ENCODE measurements at places on chromosomes 12 and 14.

DNA sequence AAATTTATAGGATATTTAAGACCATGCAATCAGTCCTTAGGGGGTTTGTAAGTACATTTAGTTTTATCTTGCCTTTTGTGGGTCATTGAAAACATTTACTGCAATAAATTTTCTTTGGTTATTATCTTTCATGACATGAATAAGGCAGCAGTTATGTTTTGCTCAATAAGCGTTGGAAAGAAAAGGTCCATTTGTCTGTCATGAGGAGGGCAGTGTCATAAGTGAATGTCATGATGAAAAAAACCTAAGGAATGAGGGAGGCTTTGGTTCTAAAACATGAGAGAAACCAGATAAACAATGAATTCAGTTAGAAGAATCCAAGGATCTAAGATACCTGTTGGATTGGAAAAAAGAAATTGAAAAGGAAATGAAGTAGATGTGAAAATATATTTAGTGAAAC lies 209.4 kb downstream of the NAV3 start:
- DNase-seq = no peak

DNA sequence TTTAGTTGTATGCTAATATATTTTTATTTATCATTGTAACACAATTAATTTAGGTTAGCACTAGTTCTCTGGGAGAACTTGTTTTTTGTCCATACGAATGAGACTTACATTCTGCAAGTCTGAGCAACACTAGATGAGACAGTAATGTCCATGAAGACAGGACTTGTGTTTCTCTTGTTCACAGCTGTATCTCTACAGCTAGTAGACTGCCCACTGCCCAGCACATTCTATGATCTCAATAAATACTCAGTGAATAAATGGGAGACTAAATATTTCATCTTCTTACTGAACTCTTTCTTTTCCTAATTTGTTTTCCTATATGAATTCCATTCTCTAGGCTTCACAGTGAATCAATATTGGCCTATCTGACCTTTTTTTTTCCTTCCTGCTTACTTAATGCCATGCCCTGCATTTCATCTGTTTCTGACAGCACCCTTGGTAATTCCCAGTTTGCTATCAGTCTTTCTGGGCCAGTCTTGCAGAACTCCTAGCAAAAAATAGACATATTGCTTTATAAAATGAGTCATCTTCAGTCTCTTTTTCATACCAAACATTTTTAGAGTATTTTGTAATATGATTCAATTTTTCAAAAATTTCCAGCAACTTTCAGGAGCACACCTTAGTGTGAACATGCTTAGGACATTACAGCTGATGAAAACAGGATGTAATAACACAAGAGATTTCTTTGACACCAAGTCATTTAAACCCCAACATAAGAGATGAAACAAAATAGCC lies 185.5 kb upstream of the ATP2B1 start:
- no peak for DNase-seq

- no peak for DNase-seq
These were observed 14.3 kb upstream of the GTF2A1 start for GRCh38 chr14:81235096-81235495.

DNA sequence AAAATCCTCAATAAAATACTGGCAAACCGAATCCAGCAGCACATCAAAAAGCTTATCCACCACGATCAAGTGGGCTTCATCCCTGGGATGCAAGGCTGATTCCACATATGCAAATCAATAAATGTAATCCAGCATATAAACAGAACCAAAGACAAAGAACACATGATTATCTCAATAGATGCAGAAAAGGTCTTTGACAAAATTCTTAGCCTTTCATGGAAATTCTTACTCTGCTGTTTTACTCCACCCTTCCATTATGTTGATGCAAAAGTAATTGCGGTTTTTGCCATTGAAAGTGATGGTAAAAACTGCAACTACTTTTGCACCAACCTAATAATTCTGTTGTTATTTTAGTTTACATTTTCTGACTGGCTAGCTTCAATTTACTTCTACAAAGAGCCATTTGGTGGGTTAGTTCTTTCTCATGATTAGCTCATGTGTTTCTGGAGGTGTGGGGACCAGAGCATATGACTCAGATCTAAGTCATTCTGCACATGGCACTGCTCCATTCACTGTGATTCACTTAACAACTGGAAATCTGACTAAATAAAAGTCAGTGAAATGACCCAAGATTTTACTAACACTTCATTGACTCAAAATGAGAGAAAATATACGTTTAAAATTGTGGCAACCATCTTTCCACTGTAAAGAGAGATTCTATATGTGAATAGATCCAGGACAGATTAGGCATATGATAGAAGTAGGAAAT lies 99.9 kb downstream of the TMTC3 start:
- DNase-seq = no peak

- no peak for DNase-seq
These were observed 10.9 kb upstream of the IL26 start for GRCh38 chr12:68236421-68237059.

GRCh38 chr14:61240206-61240605 lies 40.9 kb downstream of the TMEM30B start:
- no peak for DNase-seq

GRCh38 chr12:128914908-128915563 lies 61.8 kb downstream of the GLT1D1 start:
- no peak for DNase-seq

DNA sequence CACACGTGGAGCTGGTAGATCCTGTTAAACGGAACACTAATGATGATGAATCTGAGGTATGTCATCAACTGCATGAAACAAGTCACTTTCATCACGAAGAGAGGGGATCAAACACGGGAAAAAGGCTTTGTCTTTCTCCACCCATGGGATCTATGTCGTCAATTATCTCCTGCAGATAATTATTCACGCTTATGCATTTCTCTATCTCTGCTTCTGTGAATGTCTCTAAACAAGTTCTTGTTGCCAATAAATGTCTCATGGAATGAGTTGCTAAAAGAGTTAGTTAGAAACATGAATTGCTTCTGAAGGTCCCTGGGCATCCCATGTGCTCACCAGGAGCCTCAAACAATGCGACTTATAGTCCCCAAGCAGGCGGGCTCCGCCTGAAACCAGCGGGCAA lies 1228.2 kb upstream of the TMEM132C start:
- no peak for DNase-seq
